Activated CD8-positive, alpha-beta memory T cell treated with anti-CD3 and anti-CD28 coated beads, Interleukin-2, amount 10 ng/mL, durations not matched to agents 7 days and 5 days (primary cell): ENCODE measurements at places on chromosomes 7 and 10. TPM values are rescaled to one million over a fixed set of nuclear protein-coding genes. Genes with fewer than 3 reads are reported as not detected.
A peak's percentile ranks its signal among the peaks of the same experiment; 100 is the strongest.

Gene ASIC3
- total RNA-seq = 3.9 TPM

Gene VENTX
- total RNA-seq = 0.12 TPM

Gene KLF14
- not detected for total RNA-seq

Gene GALNT17
- not detected for total RNA-seq

Gene TSPAN33
- total RNA-seq = 15.2 TPM

Gene ACHE
- total RNA-seq = not detected

Gene SFTPD
- total RNA-seq = not detected

Gene GCK
- 0.23 TPM for total RNA-seq

DNA sequence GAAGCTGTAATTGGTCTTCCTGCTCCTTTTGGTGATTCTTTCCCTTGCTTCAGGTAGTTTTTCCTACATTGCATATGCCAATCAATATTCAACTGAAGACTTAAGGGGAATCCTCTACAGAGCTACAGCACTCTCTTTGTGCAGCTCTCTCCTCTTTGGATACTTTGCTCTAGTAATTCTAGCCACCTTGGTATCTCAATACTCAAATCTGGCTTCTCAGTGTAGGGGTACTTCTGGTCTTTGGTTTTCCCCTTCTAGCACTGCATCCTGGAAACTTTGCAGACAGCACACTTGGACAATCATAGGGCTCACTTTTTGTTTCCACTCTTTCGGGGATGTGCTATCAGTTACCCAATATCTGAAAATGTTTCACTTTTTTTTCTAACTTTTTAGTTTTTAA lies 9.9 kb downstream of the PHTF2 start:
- no peak for DNase-seq

DNA sequence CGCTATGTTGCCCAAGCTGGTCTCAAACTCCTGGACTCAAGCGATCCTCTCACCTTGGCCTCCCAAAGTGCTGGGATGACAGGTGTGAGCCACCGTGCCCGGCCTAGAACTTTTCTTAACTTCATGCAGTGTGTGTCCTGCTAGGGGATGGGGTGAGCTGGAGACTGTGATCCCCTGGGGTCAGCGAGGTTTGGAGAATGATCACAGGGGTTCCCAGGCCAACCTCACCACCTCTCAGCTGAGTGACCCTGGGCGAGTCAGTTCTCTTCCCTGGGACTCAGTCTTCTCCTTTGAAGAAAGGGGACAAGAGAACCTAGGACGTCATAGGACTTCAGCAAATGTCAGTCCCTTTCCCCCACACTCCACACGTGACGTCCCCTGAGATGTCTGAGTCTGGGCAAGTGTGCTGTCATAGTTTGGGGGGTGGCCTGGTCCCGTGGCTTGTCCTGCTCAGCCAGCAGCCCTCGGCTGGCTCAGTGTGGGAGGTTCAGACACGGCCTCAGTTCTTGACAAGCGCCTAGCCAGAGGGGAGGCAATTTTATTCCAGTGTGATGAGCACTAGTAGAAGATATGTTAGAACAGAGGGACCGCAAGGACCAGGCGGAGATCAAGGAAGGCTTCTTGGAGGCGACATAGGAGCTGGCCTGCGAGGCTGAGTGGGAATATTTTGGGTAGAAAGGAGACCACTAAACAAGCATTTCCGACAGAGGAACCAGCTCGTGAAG lies 43.3 kb upstream of the ELN start:
- DNase-seq = no peak

DNA sequence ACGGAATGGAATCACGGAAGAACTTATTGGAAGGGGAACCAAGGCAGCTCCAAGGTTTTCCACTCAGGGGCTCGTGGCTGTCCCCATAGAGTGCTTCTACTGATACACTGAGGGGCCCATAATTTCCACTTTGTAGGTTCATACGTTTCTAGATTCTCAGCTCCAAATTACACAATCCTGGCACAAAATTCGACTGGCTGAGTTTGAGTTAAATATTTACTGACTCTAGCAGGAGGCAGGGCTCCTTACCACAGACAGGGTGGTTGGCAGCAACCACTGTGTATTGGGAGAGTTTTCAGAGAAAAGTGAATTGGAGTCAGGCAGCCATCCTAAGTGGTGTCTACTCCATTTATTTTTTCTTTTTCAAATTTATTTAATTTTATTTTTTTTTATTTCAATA lies 55.4 kb upstream of the SEC61G start:
- DNase-seq = no peak

DNA sequence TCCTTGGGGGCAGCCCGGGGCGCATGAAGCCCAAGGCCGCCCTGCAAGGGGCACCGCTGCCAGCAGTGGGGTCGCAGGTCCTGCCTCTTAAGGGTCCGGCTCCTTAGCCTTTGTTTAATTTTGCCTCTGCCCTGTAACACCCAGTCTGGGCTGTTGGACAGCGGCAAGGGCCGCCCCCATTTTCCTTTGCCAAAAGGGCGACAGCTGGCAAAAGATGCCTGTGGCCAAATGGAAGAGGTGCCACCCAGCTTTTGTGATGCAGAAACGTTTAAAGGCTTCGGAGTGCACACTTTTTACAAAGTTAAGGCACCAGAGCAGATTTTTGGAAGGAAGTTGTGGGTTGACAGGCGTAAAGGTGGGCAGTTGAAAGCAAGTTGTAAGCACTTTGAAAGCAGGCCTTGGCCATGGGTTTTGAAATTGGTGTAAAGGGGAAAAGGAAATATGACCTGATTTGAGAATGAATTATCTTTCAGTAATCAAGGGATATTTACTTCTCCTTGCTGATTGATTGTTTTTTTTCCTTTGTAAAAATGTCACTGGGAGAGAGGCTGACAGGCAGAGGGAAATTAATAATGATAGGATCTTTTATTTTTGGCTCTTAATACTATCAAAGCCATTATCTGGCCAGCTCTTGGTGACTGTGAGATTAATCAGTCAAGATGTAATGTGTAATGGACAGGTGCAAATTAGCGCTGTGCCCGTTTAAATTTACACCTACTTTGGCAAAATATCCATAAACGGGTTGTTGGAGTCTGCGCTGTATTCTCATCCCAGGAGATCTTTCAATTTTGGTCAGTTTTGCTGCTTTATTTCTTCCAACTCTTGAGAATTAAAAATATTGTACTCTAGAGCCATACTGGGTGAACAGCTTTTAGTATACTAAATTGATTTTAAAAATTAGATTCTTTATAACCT lies 1.2 kb downstream of the CASD1 start:
- DNase-seq = peak; percentile 61

- no peak for DNase-seq
Observed at GRCh38 chr10:132321726-132322125, 10.3 kb upstream of the LRRC27 start.

- DNase-seq = no peak
Observed at GRCh38 chr7:128383776-128384175, 22.3 kb upstream of the PRRT4 start.

DNA sequence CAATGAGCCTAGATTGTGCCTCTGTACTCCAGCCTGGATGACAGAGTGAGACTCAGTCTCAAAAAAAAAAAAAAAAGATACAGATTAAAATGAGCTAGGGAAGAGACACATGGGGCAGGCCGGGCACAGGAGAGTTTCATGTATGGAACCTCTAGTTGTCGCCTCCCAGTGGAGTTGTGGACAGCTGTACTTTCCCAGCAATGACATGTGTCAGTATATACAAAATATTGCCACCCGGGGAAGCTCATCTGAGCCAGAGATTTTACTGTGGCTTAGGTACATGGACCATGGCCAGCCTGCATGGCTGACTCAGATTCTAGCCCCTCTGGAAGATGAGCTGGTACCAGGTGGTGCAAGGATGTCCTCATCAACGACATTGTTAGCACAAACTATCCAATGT lies 87.4 kb downstream of the COL26A1 start:
- no peak for DNase-seq

- DNase-seq = no peak
Observed at GRCh38 chr10:123445261-123445775, 220.8 kb upstream of the GPR26 start.
